ENCODE measurements at places on chromosomes 1 and 21. TPM values are rescaled to one million over a fixed set of nuclear protein-coding genes. Genes with fewer than 3 reads are reported as not detected.

Gene DCDC2B
- not detected for total RNA-seq

Gene OR2AK2
- total RNA-seq, result not detected

Gene GUCA2A
- total RNA-seq, result not detected

Gene TAS1R1
- total RNA-seq, result not detected

Gene LCE1B
- not detected for total RNA-seq

Gene CLCA1
- not detected for total RNA-seq

Gene AZIN2
- total RNA-seq, result 7.9 TPM

Gene FMN2
- not detected for total RNA-seq

Gene OR6N1
- not detected for total RNA-seq

Gene TRPM2
- 2.2 TPM for total RNA-seq

Gene OLFML2B
- total RNA-seq, result 12.8 TPM

Gene RPL11
- total RNA-seq, result 948 TPM

Gene SH2D5
- not detected for total RNA-seq

Gene LCA5L
- not detected for total RNA-seq

Gene AMY1C
- not detected for total RNA-seq

Gene HEYL
- total RNA-seq, result 8.8 TPM

Gene FNDC5
- total RNA-seq, result 4.7 TPM

Gene VASH2
- 4.2 TPM for total RNA-seq

Gene ESRRG
- 0.98 TPM for total RNA-seq

Gene DCST1
- not detected for total RNA-seq

Gene ZRANB2
- 59.7 TPM for total RNA-seq

Gene RAB3B
- 2.0 TPM for total RNA-seq

Gene OVAAL
- total RNA-seq, result not detected

Gene UBXN10
- 0.49 TPM for total RNA-seq

Gene SRGAP2
- total RNA-seq, result 60.2 TPM

Gene THEM5
- total RNA-seq, result 0.98 TPM

Gene FCGR3A
- 14.2 TPM for total RNA-seq

Gene LRRC8B
- 9.8 TPM for total RNA-seq

Gene FAM72D
- total RNA-seq, result 2.0 TPM

Gene SELP
- total RNA-seq, result 8.8 TPM

Gene IL12RB2
- total RNA-seq, result 0.74 TPM

Gene COL24A1
- total RNA-seq, result 0.98 TPM

All from vagina (tissue), 2 donors.